ENCODE measurements at places on chromosomes 7 and 10.

GRCh38 chr10:86366033-86366901 is at the start of gene GRID1:
Gene GRID1, minus strand, starts transcription at chr10:86366795.
- H3K27ac ChIP-seq: no peak within 1 kb of the TSS
- peaks cover 48% of the 10 kb centered on the region for H3K27me3 ChIP-seq
- DNase-seq: peak; percentile 44
- H3K4me1 ChIP-seq: peaks cover 17% of the 10 kb centered on the region
- peak within 1 kb of the TSS; percentile 27 for H3K4me3 ChIP-seq
- no peaks in the 10 kb centered on the region for H3K36me3 ChIP-seq

DNA sequence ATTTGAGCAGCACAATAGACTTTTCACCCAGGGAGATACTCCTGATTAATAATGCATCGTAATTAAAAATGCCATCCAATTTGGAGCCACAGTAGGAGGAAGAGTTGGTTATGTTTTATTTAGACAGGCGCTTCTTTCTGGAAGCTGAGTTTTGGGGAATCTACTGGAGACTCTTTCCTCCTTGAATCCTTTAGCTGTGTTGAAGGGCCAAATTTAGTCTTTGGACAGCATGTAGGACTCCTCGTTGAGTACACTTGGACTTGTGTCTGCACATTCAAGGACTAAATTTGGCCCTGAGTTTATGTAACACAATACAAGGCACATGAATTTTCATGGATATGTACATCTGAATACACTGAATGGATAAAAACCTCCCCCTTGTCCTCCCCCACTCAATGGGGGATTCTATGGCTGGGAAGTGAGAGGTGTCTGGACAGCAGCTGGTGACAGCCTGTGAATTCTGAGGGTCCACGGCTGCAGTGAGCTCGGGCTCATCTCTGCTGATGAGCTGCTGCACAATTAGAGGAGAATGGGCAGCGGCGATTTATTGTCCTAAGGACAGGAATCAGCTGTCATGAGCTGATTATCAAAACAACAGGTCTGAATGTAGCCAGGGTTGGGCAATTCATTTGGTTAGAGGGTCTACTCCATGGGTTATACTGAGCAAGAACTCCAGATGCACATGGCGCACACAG is 95.2 kb downstream of the PRTFDC1 start:
- H3K27me3 ChIP-seq: no peaks in the 10 kb centered on the region
- peak overlapping the region; percentile 70 for H3K27ac ChIP-seq
- no peak for DNase-seq

DNA sequence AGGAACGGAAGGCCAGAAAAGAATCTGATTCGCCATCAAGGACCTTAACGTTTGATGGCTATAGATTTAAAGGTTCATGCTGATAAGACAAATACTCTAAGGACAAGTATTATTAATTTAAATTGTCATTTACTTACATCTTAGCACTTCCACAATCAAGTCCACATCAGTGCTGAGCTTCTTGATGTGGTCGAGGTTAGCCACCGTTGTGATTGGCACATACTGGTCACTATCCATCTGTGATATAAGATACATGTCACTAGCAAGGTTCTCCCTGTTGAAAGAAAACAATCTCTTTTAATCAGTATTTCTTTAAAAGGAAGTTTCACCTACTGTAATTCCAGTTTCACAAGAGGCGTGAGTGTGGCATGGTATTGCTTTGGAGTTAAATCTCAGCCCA is 88.7 kb downstream of the LARP4B start:
- H3K27ac ChIP-seq: no peak overlapping the region
- H3K36me3 ChIP-seq: peaks cover 86% of the 10 kb centered on the region
- H3K27me3 ChIP-seq: no peaks in the 10 kb centered on the region
- DNase-seq: no peak

DNA sequence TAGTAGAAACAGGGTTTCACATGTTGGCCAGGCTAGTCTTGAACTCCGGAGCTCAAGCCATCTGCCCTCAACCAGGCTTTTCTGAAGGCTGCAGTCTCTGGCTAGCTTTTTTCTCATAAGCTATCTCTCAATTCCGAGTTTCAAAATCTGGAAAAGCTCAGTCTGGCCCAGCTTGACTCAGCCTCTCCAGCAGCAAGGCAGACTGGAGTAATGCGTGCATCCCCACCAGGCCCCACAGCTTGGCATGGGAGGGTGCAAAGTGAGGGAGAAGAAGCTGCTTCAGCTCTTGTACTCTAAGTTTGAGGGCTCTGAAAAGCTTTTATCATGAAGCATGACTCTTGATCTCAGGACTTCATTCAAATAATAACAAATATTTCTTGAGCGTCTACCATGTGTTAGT is 4.8 kb downstream of the DHTKD1 start:
- no peak overlapping the region for H3K27ac ChIP-seq
- H3K4me1 ChIP-seq: no peaks in the 10 kb centered on the region
